ENCODE measurements at places on chromosomes 12 and 14.

DNA sequence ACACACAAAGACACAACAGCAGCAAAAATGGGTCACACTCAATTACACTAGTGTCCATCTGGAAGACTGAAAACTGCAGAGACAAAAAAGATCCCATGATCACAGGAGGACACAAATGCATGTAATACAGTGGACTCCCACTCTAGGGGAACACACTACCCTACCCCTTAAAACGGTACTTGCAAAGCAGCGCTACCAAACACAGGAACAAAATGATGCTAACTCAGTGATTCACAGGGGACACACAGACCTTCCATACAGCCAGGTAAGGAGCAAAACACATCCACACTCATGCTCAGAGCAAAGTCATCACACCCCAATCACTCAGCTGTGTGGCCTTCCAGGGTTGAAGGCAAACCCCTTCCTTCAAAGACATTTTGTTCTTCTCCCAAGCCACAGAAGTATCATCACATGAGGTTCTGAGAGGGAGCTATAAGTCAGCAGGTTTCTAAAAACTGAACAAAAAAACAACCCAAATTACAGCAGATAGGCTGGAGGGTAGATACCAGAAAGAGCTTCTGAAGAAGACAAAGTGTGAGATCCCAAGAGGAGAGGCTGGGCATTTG is 14.8 kb downstream of the SMUG1 start:
- no peak for DNase-seq

DNA sequence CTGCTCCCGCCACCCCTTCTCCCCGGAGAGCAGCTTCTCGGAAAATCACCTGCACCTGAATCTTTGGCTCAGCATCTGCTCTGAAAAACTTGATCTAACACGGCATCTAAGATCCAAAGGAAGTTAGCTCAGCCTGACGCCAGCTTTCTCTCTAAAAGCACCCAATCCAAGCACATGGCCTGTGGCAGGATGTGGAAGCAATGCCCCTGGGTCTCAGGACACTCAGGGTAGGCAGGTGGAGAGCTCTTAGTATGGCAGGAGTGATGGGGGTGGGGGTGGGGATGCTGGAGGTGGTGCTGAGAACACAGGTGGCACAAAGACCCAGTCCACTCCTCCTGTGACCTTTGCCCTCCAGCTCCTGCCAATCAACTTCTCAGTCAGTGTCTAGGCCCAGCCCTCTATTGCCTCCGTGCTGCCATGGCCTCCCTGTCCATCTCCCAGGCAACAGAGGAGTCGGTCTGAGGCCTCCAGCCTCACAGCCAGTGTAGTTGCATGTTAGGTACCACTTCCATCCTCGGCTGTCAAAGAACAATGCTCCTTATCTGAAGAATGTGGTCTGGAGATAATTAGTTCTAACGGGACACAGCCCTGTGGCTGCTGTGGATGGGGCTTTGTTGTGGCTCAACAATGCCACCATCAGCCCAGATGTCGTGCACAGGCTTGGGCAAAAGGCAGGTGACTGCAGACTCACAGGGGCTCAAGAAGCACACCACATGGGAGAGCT is 180.0 kb upstream of the C14orf180 start:
- DNase-seq = no peak

- DNase-seq = no peak
Measured at GRCh38 chr14:79134361-79134760, 964.2 kb downstream of the NRXN3 start.

GRCh38 chr12:2543801-2544200 is 251.0 kb upstream of the FKBP4 start:
- no peak for DNase-seq

DNA sequence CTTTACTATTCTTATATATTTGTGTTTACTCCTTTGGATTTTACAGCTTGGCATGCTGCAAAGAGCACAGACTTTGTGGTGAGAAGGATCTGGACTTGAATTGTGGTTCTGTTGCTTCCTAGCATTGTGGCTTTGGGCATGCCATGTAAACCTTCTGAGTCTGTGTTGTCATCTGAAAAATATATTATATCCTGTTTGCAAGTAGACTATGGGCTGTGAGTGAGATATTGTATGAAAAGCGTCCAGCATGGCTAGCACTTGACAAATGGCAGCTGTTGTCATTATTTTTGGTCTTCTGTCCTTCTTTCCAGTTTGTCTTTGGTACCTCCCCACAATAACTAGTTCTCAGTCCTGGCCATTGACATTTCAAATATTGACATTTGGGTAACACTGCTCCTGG is 61.8 kb upstream of the DACT1 start:
- no peak for DNase-seq

GRCh38 chr14:58789736-58790135 is 152.0 kb downstream of the DACT1 start:
- no peak for DNase-seq

DNA sequence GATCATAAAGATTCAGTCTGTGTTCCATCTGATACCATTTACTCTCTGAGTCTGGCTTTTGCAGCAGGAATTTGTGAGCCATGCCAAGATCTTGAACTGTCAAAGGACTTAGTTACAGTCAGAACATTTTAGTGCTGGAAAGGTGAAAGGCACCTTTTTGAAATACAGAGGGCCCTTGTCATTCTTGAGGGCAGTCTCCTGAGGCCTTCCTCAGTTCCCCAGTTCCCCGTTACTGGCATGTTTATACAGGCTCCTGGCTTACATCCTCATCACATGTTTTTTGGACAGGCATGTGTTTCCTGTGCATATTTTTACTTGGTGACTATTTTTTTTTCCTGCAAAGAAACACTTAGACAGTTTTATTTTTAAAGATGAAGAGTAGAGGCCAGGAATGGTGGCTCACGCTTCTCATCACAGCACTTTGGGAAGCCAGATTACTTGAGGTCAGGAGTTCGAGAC is 21.0 kb downstream of the CFAP54 start:
- peak; percentile 61 for DNase-seq

DNA sequence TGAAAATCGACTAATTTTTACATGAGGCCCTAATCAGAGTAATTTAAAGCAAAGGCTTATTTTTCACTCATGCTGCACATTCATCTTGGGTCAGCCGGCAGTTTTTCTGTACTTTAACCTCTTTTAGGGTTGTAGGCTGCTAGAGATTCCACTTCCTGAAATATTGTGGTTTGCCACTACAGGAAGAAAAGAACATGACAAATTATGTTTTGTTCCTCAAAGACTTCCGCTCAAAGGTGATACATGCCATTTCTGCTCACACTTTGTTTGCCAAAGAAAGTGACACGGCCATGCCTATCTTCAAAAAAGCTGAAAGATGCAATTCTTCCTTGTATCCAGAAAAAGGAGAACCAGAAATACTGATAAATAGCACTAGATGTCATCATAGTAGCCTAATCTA is 183.4 kb upstream of the PPFIA2 start:
- no peak for DNase-seq

DNA sequence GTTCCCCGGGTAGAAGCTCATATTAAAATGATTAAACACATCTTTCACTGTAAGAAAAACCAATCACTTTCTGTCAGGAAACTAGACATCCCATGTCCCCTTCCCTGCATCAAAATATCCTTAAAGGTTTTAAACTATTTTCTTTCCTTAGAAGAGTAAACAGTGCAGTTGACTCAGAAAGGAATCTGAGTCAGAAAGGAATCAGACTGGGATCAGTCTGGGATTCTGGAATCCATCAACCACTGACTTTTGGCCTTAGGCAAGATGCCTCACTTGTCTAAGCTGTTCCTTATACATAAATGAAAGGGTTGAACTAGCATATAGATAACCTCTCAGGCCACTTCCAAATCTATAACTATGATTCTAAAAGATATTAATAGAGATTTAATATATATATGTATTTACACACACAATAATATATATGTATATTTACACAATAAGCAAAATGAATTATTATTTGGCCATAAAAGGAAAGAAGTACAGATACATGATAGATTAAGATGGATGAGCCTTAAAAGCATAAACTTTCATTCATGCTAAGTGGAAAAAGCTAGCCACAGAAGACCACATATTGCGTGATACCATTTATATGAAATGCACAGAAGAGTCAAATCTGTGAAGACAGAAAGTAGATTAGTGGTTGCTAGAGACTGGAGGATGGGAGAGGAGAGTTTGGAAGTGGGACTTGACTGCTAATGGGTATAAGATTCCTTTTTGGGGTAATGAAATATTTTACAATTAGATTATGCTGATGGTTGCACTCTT is 114.4 kb downstream of the SLC38A1 start:
- peak; percentile 86 for DNase-seq

GRCh38 chr12:68959891-68960464 is 27.0 kb upstream of the CPM start:
- peak; percentile 20 for DNase-seq

DNA sequence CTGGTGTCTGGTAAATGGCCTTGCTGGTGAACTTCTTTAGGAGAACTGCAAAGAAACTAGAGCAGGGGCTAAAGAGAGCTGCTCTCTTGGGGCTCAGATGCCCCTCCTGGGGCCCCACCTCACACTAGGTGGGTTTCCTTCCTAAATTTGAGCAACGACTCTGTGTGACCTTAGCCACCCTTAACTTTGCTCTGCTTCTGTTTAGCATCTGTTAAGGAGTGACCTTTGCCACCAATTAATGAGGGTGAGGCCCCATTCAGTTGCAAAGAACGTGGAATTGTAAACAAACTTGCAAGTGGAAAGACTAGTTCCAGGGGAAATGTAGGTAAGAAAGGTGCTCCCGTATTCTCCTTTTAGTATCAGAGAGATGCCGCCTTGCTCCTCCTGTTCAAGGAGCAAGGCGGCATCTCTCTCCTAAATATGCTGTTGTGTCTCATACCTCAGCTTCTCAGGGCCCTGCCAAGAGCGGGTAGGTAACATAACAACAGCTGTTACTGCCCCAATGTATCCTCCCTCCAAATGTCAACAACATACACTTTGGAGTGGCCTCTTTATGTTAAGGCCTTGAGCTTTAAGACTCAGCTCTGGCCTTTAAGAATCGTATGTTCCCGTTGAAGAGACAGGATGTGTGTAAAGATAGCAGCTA is 77.6 kb upstream of the FUT8 start:
- DNase-seq = no peak

GRCh38 chr12:4448371-4448940 is 2.8 kb upstream of the FGF6 start:
- no peak for DNase-seq

DNA sequence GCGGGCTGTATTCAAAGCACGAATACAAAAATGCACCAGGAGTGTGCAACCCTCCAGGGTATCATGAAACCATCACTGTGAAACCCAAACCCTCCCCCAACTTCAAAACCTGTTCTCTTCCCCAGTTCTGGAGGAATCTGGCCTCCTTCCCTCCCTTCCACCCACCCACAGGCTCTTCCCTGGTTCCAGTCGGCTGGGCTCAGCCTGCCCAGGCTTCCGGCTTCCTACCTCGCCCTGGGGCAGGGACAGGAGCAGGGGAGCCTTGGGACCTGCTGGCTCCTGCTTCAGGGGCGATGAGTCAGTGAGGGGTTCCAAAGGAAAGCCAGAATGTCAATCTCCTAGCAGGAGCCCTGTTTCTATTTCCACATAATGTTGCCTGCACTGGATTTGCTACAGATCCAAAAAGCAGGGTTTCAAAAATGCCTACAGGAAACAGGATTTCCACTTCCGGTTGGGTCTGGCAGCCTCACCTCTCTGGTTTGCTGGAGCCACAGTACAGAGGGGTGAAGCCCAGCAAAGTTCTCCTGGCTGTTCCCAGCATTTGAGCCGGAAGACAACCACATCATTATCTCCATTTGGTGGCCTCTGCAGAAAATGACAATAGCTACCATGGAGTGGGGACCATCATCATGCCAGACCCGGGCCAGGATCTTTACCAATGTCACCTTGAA is 278.3 kb downstream of the DPF3 start:
- DNase-seq = no peak

GRCh38 chr14:94044476-94045091 is 18.4 kb downstream of the OTUB2 start:
- no peak for DNase-seq

DNA sequence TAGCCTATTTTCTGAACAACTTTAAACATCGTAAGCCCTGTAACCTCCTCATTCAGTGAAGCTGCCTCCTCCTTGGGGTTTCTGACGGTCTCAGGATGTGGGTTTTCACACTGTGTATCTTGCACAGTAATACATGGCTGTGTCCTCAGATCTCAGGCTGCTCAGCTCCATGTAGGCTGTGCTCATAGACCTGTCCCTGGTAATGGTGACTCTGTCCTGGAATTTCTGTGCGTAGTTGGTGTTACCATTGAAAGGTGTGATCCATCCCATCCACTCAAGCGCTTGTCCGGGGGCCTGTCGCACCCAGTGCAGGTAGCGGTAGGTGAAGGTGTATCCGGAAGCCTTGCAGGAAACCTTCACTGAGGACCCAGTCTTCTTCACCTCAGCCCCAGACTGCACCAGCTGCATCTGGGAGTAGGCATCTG is 980.5 kb downstream of the TMEM121 start:
- DNase-seq = no peak

- DNase-seq = no peak
Measured at GRCh38 chr12:4984344-4984743, 59.3 kb upstream of the KCNA5 start.

GRCh38 chr12:95591731-95592130 is 40.5 kb upstream of the USP44 start:
- DNase-seq = peak; percentile 63

DNA sequence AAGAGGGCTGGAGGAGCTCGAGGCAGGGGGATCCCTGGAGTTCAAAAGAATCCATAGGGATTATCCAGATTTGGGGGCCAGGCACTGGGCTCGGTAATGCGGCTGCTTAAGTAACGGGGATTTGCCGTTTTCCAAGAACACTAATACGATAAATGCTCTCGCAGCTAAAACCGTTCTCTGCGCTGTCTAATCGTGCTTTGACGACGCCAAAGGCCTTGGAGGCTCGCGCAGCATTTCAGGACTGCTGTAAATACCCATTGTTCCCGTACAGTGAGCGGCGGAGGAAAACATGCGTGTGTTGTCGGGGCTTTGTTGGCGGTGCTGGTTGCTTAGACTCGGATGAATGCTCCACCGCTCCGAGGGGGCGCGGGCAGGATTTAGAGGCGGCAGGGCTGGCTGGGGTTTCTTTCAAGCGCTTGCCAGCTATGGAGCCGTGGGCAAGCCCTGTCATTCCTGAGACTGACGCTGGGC is 26.2 kb downstream of the DIO3 start:
- DNase-seq = no peak

DNA sequence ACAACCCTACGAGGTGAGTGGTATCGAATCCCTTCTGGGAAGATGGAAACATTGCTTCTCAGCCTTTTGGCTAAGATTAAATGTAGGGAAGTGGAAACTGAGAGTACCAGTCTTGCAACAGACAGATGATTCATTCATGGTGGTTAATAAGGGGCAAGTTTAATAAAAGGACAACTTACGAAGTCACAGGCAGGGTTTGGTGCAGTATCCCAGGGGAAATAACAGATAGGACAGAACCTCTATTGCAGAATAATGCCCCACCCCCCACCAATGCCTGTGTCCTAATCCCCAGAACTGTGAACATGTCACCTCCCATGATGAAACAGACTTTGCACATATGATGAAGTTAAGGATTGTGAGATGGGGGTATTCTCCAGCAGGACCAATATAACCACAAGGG is 212.5 kb downstream of the TBX5 start:
- no peak for DNase-seq

DNA sequence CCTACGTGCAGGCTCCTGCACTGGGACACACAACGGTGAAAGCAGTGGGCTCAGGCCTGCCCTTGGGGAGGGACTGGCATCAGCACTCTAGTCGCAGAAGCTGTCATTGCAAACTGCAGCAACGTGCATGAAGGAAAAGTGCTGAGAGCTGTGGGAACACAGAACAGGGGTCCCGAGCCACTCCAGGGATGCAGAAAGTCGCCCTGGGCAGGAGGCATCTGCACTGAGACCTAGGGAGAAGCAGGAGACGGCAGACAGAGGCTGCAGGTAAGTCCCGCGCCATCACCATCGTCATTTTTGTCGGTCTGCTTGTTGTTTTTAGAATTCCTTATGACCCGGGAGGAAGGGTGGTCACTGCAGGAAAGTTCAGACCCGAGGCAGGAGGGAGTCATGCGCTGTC is 21.6 kb upstream of the RIMBP2 start:
- DNase-seq = no peak
